ENCODE measurements at places on chromosomes 7 and 10. TPM values are rescaled to one million over a fixed set of nuclear protein-coding genes. Genes with fewer than 3 reads are reported as not detected.

SLC16A9 gene
- polyA plus RNA-seq: 2.6 TPM

SMKR1 gene
- polyA plus RNA-seq: 1.1 TPM

GRCh38 chr10:42648512-42648911 lies 10.1 kb upstream of the ZNF33B start:
- H3K4me3 ChIP-seq: no peak overlapping the region
- peaks cover 51% of the 10 kb centered on the region for H3K4me1 ChIP-seq
- no peak overlapping the region for H3K27ac ChIP-seq

PDLIM1 gene
- 334 TPM for polyA plus RNA-seq

- no peak overlapping the region for H3K27ac ChIP-seq
- H3K27me3 ChIP-seq: no peaks in the 10 kb centered on the region
- no peaks in the 10 kb centered on the region for H3K36me3 ChIP-seq
- peaks cover 9% of the 10 kb centered on the region for H3K4me1 ChIP-seq
- H3K4me3 ChIP-seq: no peak overlapping the region
- DNase-seq: no peak
Observed at GRCh38 chr10:50385624-50386023, 134.3 kb upstream of the ASAH2 start.

- no peak overlapping the region for H3K27ac ChIP-seq
- H3K4me1 ChIP-seq: no peaks in the 10 kb centered on the region
- no peaks in the 10 kb centered on the region for H3K36me3 ChIP-seq
- H3K27me3 ChIP-seq: peaks cover 3% of the 10 kb centered on the region
- DNase-seq: no peak
- H3K4me3 ChIP-seq: no peak overlapping the region
Observed at GRCh38 chr7:31100445-31100844, 48.3 kb downstream of the ADCYAP1R1 start.

RBM48 gene
- 14.3 TPM for polyA plus RNA-seq

GRCh38 chr7:42596737-42597136 lies 315.1 kb downstream of the C7orf25 start:
- no peak overlapping the region for H3K27ac ChIP-seq
- H3K27me3 ChIP-seq: no peaks in the 10 kb centered on the region
- no peak for DNase-seq
- no peak overlapping the region for H3K4me3 ChIP-seq
- no peaks in the 10 kb centered on the region for H3K4me1 ChIP-seq

All from large intestine (tissue), 12 donors.